NCI-H1436 (cell line): ENCODE measurements at places on chromosomes 1 and 21.

GRCh38 chr1:202289009-202289408 lies 52.7 kb downstream of the UBE2T start:
- no peak for DNase-seq

DNA sequence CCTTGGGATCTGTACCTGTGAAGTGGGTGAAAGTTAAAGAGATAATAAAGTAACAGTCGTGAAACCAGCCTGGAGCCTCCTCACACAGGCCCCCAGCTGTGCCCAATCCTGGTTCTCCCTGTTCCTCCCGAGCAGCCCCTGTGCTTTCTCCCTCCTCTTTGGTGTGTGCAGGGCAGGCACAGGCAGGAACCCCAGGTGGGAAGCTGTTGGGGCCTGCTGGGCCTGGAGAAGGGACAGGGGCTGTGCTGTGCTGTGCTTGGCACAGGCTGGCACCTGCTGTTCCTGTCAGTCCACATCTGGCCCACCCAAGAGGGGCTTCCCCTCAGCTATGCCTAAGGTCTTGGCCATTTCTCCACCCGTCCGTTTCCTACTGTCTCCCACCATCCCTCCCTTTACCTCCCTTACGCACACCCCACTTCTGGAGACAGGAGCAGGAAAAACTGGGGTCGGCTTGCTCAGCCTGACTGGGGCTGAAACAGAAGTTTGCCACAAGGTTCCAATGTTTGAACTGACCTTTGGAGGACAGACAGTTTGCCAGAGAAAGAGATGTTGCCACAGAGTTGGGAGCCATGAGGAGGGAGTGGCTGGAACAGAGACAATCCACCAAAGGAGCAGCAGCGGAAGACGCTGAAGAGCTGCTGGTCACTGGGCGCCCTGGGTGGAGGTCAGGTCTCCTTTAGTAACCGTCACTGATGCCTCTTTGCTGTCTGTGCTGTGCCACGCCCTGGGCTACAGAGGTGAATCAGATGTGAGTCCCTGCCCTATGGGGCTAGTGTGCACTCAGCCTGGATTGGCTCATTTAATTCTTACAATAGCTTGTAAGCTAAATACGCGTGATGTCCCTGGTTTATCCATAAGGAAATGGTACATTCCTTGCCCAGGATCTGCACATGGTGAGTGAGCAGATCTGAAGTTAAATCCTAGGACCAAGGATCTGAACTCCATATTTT lies 18.8 kb upstream of the ARTN start:
- DNase-seq: no peak

GRCh38 chr1:168235937-168236336 lies 10.1 kb downstream of the SFT2D2 start:
- DNase-seq: no peak

- peak; percentile 49 for DNase-seq
Measured at GRCh38 chr1:154454386-154455120, 47.5 kb upstream of the TDRD10 start.

DNA sequence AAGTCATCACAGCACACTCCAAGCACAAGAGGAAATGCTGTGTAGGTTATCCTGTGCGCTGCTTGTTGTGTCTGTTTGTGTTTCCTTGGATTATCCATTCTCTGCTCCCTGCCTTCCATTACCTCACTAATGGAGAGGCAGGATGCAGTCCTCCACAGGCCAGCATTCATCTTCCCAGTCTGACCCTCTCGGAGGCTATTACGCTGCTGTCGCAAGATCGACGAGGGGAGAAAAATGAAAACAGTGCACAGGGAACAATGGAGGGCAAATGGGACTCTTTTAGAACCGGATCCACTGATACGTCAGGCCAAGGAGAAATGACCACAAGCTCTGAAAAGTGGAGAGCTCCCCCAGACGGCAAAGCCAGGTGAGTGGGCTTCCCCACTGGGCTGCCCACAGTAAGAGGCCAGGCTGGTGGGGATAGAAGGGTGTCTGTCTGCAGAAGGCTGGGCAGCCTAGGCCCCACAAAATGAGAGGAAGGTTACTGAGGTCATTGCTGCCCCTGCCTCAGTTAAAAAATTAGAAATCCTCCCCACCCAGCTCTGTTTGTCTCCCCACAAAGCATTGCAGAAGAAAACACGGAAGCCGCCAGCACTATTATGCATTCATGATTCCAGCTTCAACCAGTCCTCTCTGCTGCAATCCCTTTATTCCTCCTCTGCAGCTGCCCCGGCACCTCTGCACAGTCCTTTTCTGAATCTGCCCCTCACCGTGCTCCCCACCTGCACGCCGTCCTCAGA lies 21.7 kb downstream of the LRRN2 start:
- DNase-seq: no peak

GRCh38 chr1:222623458-222623857 lies 5.6 kb downstream of the MIA3 start:
- DNase-seq: no peak

GRCh38 chr1:1764876-1765470 lies 13.3 kb downstream of the NADK start:
- no peak for DNase-seq

DNA sequence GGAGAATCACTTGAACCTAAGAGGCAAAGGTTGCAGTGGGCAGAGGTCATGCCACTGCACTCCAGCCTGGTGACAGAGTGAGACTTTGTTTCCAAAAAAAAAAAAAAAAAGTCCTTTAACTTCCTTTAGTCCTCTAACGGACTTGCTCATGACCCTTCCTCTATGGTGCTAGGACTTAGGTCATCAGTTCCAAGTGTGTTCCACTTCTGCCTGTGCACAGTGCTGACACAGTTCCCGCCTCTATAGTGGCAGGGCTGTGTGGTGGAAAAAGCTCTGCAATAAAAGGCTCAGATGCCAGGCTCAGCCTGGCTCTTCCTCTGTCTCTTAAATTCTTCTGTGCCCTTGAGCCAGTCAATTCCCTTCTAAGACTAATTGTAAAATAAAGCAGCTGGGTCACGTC lies 22.0 kb downstream of the CC2D1B start:
- DNase-seq: no peak

- DNase-seq: no peak
Measured at GRCh38 chr21:27346041-27346448, 379.2 kb upstream of the ADAMTS5 start.

DNA sequence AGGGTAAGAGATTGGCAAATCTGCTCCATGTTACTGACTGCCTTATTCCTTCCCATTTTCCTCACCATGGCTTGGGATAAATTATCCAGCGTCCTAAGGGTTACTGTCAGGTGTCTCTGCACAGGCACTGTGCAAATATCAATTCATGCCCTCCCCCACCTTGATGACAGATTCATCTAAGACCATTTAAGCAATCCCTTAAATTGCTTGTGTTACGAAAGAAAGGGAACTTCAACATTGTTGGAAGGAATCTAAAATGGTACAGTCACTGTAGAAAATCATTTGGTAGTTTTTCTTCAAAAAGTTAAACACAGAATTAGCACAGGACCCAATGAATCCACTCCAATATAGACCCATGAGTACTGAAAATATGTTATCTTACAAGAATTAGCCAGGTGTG lies 17.6 kb upstream of the MTARC2 start:
- no peak for DNase-seq

GRCh38 chr1:22545141-22545540 lies 18.1 kb upstream of the EPHA8 start:
- DNase-seq: no peak

GRCh38 chr1:50929376-50929958 lies 30.6 kb downstream of the FAF1 start:
- DNase-seq: no peak

DNA sequence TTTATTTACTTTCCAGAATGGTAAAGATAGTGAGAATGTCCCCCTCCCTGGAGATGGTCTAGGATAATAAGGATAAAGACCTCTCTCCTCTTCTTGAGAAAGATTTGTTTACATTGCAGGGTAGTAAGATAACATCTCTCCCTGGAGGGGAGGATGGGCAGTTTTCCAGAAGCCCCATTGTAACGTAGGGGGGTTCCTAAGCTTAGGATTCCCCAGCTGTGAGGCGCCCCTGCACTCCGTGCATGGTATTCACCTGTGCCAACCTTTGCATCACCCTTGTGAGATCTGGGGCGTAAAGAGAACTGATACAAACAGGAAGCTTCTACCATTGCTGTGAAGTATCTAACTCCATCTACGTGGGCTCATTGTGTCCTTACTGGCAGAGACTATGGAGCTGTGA lies 148.7 kb upstream of the DNAH14 start:
- no peak for DNase-seq

DNA sequence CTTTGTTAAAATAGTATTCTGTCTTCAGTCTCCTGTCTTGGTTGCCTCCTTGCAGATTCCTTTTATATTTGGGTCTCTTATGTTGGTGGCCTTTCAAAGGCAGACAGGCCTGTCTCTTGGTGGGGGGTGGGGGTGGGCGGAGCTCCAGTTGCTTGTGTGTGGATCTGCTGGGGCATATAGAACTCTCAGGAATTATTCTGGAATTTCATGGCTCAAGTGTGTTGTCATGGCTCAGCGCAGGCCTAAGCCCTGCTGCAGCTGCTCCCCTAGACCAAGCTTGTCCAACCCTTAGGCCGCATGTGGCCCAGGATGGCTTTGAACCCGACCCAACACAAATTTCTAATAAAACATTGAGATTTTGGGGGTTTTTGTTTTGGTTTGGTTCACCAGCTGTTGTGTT lies 8.0 kb downstream of the C1orf35 start:
- DNase-seq: no peak

DNA sequence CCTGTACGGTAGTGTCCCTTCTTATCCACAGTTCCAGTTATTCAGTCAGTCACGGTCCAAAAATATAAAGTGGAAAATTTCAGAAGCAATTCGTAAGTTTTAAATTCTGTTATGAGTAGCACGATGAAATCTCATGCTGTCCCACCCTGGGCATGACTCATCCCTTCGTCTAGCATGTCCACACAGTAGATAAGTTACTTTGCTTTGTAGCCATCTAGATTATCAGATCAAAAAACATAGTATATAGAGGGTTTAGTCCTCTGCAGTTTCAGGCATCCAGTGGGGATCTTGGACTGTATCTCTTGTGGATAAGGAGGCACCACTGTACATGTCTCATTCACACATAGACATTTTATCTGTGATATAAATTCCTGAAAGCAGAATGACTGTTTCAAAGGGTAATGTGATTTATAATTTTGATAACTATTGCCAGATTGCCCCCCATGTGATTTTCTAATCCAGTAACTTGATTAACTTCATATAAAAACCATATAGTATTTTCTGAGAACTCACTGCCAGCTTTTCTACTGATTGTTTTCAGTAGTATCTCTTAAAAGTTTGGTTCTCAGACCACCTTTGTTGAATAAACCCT lies 143.3 kb downstream of the DYRK1A start:
- no peak for DNase-seq

GRCh38 chr1:105386489-105386888 lies 1636.8 kb downstream of the AMY1C start:
- no peak for DNase-seq

GRCh38 chr1:103523346-103523745 lies 2.2 kb upstream of the RNPC3 start:
- no peak for DNase-seq

DNA sequence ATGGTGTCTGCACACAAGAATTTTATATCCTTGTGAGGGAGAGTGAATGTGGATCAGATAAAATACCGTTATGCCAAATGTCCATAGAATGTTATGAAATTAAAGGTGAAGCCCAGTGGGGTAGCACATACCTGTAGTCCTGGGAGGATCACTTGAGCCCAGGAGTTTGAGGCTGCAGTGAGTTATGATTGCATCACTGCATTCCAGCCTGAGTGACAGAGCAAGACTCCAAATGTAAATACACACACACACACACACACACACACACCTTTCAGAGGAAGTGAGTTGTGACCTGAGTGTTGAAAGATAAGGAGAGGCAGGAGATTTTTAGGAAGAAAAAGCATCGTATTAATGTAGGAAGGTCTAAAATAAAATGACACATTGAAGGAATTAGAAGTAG lies 28.1 kb upstream of the ZYG11A start:
- no peak for DNase-seq
